Stimulated activated CD4-positive, alpha-beta T cell treated with anti-CD3 and anti-CD28 coated beads, Interleukin-1b, Interleukin-23, amount 100 ng/mL, for 1 hour (primary cell): ENCODE measurements at places on chromosomes 2 and 18.

- no peak for DNase-seq
These were observed 945.1 kb upstream of the PIK3C3 start for GRCh38 chr18:41009926-41010325.

DNA sequence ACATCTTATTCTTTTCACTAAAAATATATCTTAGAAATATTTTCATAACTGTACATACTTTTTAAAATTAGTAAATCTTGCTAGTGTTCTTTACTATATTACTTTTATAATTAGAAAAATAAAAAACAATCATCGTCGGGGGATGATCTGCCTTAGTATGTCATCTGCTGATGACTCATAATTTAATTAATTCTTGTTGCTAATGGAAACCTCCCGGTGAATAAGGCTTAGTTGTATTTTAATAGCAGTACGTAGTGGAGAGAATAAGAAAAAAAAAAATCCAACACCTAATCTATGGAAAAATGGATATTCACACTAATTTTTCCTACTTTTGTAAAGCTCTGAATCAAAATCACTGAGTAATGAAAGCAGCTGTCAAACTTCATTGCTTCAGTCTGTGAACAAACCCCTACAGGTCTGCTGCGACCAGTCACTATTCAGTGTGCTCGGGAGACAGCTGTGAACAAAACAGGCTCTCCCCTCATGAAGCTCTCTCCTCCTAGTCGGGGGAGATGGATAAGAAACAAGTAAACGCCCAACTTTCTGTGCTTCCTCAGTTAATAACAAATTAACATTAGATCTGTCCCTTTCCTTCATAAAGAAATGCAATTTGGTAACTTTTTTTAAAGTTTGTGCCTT is 97.4 kb upstream of the UPP2 start:
- no peak for DNase-seq

DNA sequence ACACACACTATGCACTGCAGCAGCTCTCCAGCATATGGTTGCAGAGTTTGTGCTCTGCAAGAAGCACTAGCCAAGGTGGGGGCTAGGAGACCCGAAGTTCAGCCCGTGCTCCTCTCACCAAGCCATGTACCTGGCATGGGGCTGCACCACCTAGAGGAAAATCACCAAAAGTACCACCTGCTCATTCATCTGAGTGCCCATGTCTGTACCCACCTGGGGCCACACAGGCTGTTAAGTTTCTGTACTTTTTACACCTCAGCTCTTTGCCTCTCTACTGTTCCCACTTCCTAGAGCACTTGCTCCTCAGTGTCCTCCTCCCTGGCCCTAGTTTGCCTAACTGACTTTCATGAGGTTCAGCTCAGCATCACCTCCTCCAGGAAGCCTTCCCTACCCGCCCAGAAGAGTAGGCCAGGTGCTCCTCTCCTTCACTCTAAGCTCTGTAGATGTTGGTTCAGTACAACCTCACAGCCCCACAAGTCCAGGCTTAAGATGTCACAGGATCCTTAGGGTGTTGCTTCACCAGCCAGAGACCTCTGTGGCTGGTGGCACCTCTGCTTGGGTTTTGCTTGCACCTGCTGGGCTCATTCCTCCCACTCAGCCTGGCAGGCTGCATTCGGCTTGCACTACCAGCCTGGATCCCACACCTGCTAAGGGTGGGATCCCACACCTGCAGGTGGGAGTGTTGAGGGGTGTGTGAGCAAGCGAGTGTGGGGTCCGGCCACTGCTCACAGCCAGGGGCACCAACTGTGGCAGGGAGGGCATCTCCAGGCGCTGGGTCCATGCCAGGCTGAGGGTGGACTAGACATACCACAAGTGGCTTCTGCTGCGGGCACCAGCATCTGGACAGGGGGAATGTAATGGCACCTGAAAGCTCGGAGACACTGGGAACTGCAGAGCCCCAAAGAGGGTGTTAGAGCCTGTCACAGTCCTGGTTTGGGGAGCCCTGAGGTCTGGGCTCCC is 10.2 kb upstream of the TFCP2L1 start:
- DNase-seq: no peak

- no peak for DNase-seq
These were observed 95.3 kb downstream of the GALR1 start for GRCh38 chr18:77344786-77345500.

DNA sequence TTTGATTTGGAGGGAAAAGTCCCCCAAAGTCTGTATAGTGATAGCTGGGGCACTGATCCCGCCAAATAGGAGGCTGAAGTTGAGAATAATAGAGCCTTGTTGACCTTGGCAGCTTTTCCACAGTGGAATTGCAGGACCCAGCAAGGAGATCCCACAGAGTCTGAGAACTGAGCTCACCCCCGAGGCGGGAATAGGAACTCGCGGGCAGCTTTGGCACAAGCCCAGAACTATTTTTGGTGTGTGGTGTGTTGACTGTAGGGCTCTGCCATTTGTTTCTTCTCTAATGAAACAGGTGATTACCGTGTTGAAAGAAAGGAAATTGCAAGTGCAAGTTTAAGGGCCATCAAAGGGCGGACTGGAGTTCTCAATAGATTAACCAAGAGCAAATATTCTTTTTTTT is 34.0 kb downstream of the SH3RF3 start:
- no peak for DNase-seq

DNA sequence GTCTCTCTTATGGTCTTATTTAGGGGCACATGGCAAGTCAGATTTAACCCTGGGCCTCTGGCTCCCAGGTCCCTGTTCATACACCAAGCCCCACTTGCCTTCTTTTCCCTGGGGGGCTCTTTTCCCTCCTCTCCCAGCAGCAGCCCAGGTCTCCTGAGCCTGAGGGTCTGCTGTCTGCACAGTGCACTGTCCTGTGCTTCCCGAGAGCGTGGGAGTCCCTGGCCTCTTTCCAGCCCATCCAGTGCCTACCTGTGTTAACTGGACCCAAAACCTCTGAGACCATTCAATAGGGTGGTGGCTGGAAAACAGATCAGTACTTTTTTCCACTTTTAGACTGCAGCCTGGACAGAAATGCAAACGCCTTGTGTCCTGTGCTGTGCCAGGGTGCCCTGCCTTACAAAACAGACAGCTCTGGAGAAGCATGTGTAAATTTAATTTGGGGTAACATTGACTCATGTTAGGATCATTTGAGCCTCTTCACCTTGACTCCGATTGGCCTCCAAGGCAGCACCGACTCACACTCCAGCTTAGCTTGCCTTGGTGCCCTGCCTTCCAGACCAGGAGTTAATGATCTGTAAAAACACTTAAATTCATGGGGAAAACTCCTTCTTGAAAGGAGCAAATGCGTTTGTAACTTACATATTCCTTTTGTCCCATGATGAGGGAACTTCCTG is 34.3 kb downstream of the TWIST2 start:
- no peak for DNase-seq

DNA sequence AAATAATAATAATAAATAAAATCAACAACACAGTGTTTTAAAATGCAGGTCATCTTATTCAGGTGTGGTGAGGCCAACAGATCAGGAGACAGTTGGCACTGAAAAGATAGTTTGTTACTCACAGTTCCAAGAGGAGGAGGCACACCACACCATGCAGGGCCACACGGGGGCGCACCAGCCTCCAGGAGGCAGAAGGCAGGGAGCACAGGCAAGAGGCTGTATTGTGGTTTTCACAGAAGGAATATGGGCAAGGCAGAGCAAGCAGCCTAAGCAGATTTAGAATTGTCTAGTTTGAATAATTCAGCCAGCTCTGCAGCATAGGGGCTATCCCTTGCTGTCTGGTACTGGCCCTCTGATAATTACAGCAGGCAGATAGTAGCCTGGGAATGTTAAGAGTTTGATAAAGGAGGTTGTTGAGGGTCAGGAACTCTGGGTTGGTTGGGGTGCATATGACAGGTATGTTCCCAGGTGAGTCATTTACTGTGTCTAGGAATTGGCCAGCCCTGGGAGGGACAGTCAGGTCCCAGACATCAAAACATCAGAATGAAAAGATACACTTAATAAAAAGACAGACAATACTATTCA is 31.3 kb downstream of the KIAA2012 start:
- DNase-seq: no peak

- DNase-seq: no peak
These were observed 63.8 kb downstream of the SPTBN1 start for GRCh38 chr2:54519841-54520459.

DNA sequence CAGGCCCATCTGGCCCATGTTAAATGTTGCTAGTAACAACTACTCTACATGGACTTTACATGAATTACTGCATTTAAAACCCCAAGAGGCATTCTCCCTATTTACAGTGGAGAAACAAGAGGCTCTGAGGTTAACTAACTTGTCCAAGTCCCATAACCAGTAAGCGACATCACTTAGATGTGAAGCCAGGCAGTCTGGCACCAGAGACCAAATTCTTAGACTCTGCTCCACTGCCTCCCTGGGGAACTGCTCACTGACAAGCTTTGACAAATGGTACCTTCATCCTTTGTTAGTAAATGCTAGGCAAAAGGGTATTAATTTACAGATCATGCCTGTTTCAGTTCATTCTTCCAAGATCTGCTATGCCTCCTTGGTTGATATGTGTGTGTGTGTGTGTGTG is 124.8 kb downstream of the AFF3 start:
- no peak for DNase-seq

DNA sequence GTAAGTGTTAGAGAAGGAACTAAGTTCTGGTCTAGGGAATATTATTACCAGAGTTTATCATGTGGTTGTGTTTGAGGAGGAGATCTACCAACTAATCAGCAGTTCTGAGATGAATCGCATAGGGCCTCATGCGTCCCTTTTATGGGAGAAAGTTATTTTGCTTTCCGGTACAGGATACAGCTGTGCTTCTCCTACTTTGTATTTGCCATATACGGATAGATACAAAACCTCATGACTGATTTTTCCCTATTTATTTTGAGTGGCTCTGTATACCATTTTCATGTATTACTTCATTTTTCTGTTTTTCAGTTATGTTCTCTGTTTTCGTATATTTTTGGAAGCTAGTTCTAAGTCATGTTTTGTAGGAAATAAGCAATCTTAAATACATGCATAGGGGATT is 66.8 kb downstream of the ACSL3 start:
- DNase-seq: no peak

DNA sequence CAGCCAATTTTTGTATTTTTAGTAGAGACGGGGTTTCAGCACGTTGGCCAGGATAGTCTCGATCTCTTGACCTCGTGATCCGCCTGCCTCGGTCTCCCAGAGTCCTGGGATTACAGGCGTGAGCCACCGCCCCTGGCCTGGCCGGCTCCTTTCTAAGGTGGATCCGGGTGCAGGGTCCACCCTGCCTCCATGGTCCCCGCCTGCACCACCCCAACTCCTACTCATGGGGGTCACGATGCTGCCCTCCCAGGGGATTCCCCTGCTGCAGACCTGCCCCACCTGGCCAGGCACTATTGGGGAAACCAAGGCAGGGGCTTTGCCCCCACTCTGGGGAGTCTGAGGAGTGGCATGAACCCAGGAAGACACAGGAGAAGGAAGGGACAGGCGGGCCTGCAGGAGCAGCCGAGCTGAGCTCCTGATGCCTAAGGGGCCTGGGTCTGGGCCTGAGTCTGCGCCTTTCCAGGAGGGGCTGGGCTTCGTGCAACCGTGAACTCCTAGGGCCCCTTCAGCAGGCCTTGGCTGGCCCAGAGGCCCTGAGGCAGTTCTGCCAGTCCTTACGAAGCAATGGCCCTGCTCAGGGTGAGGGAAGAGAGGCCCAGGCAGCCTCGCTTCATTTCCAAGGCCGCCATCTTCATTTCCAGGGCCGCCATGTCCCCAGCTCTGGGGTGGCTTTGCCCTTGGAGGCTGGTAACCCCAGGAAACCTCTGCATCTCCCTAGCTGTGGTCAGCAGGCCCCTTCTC is 67.2 kb upstream of the SMAD7 start:
- no peak for DNase-seq

DNA sequence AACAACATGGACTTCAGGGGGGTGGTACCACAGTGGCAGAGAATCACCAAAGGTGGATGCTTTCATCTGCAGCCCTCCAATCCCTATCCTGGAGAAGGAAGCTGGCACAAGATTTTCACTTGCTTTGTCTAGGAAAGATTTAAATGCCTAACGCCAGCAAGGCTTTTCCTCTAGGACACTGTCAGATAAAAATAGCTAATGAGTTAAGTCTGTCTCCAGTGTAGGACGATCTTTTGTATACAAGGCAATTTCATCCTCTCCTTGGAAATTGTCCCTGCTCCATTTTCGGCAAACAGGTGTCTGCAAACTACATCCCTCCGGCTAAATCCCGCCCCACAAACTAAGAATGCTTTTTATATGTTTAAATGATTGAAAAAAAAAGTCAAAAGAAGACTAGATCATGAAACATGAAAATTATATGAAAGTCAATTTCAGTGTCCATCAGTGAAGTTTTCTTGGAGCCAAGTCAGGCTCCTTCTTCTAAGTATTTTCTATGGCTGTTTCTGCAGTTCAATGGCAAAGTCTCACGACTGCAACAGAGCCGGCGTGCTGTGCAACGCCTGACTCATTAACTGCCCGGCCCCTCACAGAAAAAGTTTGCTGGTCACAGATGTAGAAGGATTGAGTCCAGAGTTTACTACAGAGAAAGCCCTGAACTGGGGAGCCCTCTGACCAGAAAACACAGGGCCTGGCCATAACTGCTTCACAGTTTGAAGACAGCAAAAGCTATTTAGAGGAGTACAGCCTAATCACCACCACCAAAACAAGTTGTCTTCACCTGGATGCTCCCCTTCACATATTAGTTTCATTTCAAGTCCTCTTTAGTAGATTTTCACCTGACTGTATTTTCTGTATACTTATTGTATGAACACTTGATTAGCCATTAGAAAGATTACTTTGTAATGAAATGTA is 52.3 kb downstream of the PIEZO2 start:
- DNase-seq: no peak

DNA sequence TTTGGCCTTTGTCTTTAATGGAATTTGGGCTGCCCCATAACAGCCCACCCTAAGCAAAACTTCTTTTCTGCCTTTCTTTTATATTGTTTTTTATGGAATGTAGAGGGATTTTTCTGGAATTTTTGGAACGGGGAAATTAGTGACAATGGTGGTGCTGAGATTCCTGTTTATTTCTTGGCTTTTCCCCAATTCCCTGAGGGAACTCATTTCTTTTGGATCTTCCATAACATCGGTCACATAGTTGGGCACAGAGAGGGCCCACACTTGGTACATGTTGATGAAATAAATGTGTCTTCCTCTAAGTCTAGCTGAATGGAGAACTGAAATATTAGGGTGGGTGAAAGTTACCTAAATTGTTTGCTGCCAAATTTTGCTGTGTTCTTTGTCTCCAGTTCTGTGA is 191.6 kb upstream of the TNP1 start:
- DNase-seq: no peak

DNA sequence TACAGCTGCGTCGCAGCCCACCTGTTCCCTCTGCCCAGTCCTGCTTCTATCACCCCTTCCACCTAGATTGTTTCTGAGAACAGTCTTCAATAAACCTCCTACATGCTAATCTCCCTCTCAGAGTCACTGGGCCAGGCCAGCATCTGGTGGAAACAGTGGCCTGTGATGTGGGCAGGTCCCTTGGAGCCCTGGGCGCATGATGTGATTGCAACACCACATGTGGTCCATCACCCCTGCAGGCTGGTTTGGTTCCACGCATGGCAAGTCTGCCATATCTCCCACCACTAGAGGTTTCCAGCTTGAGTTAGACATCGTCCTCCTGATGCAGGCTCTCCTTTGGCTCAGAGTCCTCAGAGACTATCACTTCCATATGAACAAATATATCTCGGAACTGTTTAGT is 83.5 kb downstream of the PRKCE start:
- DNase-seq: no peak

GRCh38 chr2:201403880-201404279 is 46.7 kb upstream of the FLACC1 start:
- no peak for DNase-seq
